Activated CD8-positive, alpha-beta T cell treated with anti-CD3 and anti-CD28 coated beads for 36 hours (primary cell): ENCODE measurements at places on chromosomes 5 and 9.
A peak's percentile ranks its signal among the peaks of the same experiment; 100 is the strongest.

DNA sequence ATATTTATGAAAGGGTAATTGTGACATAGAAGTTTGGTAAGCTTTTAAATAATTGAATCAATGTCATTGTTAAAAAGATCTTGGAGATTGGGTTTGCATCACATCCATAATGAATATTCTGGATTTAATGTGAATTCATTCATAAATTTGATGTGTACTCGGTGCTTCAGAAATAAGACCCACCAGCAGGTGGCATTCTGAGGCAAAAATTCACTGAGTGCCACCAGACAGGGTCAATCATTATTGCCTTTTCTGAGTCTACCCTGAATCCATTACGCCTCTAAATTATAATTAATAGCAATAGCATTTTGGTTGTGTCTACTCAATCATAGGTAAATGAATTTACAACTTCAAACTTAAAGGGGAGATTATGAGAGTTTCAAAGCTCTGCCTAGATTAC lies 1.0 kb downstream of the TRPC7 start:
- peak; percentile 8 for DNase-seq

- no peak for DNase-seq
Observed at GRCh38 chr5:78411586-78411985, 51.2 kb downstream of the SCAMP1 start.

DNA sequence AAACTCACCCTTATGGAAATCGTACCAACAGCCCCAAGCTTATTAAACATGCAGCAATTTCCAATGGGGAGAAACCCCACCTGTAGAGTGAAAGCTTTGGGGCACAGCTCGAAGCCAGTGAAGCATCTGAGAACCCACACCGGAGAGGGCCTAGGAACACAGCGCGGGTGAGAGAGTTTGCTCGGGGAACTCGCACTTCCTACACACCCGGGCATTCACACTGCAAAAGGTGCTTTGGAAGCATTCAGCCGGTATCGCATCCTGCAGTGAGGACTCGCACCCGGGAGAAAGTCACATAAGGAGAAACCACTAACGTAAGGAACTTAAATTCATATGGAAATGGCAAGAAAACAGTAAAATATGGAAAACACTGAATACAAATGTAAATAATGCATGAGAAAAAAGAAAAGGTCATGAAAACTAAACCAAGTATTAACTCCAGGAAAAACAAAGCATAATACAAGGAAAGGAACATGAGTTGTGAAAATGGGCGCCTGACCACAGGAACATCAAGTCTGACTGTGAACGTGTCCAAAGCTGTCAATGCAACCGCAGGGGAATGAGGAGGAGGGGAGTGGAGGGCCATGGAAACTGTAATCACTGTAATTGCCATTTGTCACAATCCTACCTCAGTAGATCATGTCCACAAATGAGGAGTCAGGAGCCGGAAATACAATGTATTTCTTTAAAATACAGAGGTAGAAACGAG lies 28.7 kb downstream of the CAMSAP1 start:
- DNase-seq, result no peak

DNA sequence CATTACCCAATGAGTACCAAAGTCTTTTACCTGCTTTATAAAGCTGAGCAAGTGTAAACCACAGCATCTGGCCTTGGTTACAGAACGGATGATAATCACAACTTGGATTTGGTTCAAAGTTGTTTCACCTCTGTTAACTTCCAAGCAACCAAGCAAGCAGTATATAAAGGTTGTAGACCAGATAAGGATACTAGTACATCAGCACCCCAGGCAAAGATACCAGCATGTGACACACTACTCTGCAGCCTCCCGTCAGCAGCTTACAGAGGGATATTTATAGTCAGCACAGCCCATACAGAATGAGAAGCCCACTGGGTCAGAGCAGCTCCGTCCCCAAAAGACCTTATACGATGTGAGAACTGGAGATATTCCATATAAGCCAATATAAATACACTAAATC lies 193.3 kb downstream of the SMARCA2 start:
- no peak for DNase-seq

DNA sequence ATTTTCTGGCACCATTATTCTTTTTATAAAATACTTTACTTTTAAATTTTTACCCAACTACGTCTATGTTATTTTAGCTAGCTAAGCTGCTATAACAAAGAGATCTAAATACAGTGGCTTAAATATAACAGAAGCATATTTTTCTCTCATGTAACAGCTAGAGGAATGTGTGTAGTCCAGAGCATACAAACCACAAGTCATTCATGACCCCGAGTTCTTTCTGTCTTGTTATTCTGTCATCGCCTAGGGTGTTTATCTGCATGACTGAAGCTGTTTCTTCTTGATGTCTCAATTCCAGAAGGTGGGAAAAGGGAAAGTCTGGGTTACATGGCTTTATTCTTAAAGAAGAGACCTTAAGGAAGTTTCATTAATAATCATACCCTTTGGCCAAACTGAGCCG lies 136.9 kb upstream of the RFX3 start:
- DNase-seq, result no peak
